ENCODE measurements at places on chromosomes 5 and 9. TPM values are rescaled to one million over a fixed set of nuclear protein-coding genes. Genes with fewer than 3 reads are reported as not detected.

FCN2 gene
- total RNA-seq, result not detected

- DNase-seq, result peak; percentile 37
Observed at GRCh38 chr5:177473443-177474001, at the start of gene DBN1. Gene DBN1 (minus strand): TSS chr5:177473634. CDS start chr5:177473521, 113 bp downstream.

DNA sequence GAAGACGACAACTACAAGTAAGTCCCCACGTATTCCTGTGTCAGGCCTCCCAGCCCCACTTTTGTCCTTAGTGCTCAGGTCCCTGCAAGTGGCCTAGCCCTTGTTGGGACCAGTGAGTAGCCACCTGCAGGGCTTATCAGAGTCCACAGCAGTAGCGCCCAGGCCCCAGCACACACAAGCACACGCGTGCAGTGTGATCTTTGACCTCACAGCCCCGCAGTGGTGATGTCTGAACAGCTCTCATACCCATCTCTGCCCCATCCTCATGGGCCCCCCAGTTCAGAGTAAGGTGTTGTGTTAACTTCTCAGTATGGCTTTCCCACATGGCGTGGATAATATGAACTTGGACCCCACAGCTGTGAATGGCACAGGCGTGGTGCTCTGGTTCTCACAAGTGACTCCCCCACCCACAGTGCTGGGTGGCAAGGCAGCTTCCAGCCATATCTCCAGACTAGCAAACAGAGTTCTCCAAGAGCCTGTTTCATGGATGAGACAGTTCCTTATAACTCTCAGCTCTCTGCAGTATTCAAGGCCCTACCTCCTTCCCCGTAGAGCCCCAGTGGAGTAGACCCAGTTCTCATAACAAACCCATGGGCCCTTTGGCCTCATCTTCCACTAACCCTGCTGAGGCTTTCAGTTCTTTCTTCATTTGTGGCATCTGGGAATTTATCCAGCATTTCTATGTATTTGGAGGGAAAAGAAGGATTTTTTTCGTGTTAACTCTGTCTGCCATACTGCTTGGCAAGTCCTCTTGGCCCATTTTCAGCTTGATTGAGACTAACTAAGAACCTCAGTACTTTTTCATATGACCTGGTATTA lies 46.5 kb upstream of the ANGPTL2 start:
- no peak for DNase-seq

DNA sequence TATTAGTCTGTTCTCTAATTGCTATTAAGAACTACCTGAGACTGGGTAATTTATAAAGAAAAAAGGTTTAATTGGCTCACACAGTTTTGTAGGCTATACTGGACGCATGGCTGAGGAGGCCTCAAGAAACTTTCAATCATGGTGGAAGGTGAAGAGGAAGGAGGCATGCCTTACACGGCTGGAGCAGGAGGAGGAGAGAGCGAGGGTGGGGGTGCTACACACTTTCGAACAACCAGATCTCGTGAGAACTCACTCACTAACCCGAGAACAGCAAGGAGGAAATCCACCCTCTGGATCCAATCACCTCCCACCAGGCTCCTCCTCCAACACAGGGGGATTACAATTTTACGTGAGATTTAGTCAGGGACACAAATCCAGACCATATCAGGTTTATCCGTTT lies 90.0 kb downstream of the RMI1 start:
- DNase-seq, result no peak

GRCh38 chr5:74616236-74617146 lies 24.0 kb downstream of the ENC1 start:
- no peak for DNase-seq

GRCh38 chr5:77866198-77866597 lies 90.1 kb upstream of the TBCA start:
- DNase-seq, result no peak

DNA sequence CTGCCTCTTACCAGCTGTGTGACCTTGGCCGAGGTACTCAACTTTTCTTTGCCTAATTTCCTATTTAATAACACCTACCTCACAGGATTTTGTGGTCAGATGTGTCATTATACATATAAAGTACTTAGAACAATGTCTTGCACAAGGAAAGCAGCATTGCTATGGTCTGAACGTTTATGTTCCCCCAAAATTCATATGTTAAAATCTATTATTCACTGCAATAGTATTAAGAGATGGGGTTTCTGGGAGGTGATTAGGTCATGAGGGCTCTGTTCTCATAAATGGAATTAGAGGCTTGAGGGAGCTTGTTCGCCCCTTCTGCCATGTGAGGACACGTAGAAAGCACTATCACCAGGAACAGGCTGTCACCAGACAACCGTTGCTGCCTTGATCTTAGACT lies 10.9 kb upstream of the RNF145 start:
- no peak for DNase-seq

Data from NCI-H460 (cell line).